ENCODE measurements at places on chromosomes 3 and 15.

GRCh38 chr3:81645248-81645647, 116.2 kb downstream of the GBE1 start:
- no peak for DNase-seq

DNA sequence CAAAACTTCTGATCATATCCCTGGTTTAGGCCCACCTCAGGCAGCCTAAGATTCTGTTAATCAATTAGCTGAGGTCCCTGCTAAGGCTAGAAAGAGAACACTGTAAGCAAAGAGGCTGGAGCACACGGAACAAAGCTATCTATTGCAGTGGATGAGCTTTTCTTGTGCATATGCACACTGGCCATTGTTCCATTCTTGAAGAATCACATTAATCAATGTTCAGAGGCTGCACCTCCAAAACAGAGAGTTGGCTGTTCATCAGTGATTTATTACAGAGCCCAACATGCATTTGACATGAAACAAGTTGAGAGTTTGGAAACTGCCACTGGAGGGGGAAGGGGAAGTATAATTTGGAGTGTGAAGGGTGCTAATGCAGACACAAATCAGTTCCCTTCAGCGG, 873.0 kb downstream of the ROBO1 start:
- no peak for DNase-seq

- DNase-seq, result no peak
Observed at GRCh38 chr3:24773798-24774197, 279.1 kb upstream of the THRB start.

- DNase-seq, result no peak
Observed at GRCh38 chr15:91929509-91929908, 76.0 kb downstream of the SLCO3A1 start.

- DNase-seq, result no peak
Observed at GRCh38 chr3:162103808-162104207, 607.2 kb downstream of the OTOL1 start.

GRCh38 chr3:182436547-182436946, 356.8 kb upstream of the ATP11B start:
- no peak for DNase-seq

GRCh38 chr3:194069421-194070219, 66.3 kb upstream of the HES1 start:
- no peak for DNase-seq

DNA sequence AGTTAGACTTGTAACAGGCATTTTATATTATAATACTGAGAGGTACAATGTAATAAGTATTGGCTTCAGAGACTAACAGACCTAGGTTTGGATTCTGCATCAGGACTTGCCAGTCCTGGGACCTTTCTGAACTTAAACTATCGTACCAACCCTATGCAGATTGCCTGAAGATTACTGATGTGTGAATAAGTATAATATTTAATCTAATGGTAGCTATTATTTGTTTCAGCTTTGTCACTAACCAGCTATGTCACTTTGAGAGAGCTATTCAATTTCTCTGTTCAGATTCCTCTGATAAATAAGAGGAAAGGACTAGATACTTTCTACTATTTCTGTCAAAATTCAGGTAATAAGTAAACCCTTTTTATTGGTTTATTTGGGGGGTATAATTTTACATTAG, 184.4 kb upstream of the NECTIN3 start:
- DNase-seq, result no peak

GRCh38 chr15:70068783-70069565, 28.7 kb downstream of the TLE3 start:
- DNase-seq, result no peak

DNA sequence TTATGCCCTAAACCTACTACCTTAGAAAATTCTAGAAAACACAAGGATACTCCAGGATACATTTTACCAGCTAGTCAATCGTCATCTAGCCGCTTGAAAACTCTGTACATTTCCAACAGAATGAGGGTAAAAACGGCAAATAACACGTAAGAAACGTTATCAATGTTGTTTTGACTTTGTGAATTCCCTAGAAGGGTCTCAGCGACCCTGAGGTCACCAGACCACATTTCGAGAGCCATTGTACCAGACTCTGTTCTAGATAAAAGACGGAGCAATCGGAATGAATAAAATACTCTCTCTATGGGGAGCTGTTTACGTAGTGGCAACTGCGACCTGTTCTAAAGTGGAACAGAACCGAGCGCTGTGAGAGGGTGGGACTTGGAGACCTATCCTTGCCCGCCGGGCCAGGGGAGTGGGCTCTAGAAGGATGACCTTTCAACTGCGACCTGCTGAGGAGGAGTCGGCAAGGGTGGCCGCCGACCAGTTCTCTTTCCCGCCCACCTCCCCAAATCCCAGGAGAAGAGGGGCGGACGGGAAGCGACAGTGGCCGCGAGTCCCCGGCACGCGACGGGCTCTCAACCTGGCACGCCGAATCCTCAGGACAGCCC, 778 bp upstream of the AP4E1 start:
- DNase-seq, result peak; percentile 16

- no peak for DNase-seq
Observed at GRCh38 chr3:45628746-45629145, 34.2 kb downstream of the LIMD1 start.

- DNase-seq, result no peak
Observed at GRCh38 chr3:126607214-126607908, 47.6 kb downstream of the TXNRD3 start.

DNA sequence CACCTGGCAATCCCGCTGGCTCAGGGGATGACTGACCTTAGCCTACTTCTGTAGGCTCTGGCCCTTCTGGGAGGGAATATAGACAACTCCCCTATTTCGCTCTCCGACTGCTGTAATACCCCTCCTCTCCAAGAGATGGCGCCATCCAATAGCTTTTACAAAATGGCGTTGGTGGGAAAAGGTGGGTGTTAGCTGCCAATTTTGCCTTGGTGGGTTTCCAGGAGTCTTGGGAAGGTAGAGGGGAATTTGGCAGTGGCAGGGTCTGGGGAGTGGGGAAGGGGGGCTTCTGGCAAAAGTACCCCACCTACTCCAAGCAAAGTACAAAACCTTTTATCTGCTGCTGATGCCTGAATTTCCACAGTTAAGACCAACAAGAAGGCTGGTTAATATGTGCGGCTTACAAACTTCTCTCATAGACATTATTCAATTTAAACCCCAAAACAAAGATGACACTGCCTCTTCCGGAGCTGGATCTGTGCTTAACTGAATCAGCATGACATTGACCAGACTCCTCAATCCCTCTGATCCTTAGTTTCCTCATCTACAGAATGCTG, 62.1 kb downstream of the RASGRF1 start:
- no peak for DNase-seq

DNA sequence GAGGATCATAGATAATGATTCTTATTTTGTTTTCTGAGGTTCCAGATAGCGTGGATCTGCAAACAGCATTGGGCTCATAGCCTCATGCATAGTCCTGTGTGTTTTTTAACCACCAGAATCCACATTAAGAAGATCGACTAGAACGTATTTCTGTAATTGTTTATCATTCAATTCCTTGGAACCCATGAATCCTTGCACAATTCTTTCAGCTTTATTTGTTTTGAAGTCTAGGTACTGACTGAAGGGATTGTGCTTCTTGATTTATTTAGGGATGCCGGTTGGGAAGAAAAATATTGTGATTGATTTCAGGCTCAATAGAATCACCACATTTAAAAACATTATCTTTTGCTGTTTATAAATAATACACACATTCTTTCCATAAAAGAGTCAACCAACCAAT, 314.6 kb upstream of the ZNF717 start:
- no peak for DNase-seq

DNA sequence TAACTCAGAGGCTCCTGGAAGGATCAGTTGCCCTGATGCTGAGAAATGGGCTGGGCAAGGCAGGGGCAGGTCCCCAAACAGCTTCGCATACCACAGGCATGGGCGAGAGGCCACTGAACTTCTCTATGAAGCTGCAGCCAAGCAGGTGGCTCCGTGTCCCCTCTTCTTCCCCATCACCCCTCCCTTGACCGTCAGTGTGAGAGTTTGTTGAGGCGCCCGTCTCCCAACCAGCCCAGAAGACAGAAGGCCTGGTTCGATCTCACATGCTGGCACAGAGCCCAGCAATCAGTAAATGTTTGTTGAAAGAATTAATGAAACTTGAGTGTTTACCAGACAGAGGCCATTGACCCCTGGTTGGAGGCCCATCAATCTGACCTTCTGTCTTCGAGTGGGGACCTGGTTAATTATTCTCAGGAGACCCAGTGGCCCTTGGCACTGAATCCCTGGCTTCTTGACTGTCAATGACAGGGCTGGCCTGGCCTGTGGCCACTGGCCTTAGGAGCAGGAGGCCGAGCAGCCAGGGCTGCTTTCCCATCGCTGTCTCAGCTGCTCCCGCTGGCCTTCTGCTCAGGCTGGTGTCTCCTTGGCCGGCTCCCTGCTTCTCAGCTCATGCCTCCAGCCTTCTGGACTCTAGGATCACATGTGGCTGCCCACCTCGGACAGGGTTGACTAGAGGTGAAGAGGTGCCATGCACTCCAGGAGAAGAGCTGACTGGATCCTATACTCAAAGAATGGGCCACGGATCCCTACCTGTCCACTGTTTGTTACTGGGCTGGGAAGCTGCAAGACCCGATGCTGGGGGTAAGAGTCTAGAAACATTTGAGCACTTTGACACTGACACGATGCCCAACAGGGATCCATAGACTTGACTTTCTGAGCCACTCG, 113.4 kb downstream of the ASB7 start:
- no peak for DNase-seq

DNA sequence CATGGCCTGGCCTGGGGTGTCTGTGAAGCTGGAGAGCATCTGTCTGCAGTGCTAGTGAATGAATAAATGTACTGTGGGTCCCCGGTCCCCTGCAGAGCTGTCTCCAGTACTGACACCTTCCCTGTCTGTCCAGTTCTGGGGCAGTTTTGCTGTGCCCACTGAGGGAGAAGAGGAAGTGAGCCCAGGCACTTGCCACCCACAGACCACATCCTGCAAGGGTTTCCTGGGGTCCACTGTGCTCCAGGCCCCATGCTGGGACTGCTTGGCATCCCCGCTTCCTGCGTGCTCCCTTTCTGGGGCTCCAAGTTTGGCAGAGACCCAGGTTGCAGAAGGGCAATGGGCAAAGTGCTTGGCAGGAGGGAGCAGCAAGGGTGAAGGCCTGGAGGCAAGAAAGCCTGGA, 4.9 kb upstream of the SLC6A6 start:
- DNase-seq, result no peak

GRCh38 chr15:38558372-38559059, 6.1 kb downstream of the RASGRP1 start:
- DNase-seq, result no peak

GRCh38 chr3:141094790-141095545, 43.8 kb downstream of the SPSB4 start:
- DNase-seq, result no peak

DNA sequence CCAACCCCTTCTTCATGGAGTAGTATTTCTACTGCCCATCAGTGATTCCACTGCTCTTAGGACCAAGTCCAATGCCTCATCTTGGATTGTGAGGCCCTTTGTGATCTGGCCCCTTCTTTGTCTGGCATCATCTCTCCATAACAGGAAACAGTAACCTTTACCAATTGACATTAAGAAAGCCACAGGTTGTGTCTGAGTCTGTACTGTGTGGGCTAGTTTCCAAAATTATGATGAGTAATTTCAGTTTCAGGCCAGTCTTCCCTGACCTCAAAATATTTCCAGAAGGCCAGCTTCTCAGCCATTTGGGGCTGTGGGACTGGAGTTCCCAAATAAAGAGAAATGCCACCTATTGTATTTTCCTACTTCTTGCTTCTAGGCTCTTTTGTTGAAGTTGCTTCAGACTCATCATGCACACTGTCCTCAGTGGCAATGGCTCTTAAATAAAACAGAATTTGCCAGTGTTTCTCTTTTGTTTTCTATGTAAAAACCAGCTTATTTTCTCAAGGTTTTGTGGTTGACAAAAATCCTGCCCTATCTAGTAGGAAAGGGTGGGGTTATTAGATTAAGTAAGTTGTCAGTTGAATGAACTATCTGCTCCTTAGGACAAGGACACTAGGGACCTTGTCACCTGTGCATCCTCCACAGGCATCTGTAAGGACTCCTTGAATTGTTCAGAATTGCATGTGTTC, 47.0 kb upstream of the ACKR4 start:
- DNase-seq, result no peak

DNA sequence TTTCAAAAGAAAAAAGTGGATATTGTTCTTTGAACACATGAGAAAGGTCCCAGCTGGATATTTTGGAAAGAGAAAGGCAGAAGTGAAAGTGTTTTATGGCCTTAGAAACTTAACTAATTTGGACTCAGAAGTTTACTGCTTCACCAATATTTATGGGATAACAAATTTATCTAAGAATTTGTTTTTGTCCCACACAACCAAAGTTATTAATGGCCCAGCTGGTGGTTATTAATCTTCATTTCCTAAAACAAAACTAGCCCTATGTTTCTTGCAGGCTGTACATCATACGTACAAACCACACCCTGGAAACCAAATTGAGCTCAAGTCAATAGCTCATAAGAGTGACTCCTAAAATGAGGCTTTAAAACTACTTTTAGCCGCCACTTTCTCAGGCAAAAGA, 372.9 kb upstream of the LMCD1 start:
- DNase-seq, result no peak

DNA sequence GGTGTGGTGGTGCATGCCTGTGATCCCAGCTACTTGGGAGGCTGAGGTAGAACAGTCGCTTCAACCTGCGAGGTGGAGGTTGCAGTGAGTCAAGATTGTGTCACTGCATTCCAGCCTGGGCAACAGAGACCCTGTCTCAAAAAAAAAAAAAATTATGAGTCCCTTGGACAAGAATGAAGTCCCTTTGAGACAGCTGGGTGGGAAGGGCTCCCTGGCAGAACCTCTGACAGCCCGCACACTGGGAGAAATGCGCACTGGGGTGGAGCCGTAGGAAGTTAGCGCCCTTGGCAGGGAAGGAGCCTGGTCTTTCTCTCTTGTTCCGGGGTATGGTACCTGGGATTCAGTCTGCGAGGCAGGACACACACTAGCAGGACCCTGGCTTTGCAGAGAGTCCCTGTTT, 51.4 kb downstream of the SLC30A4 start:
- no peak for DNase-seq
